ENCODE measurements at places on chromosomes 4 and X.

DNA sequence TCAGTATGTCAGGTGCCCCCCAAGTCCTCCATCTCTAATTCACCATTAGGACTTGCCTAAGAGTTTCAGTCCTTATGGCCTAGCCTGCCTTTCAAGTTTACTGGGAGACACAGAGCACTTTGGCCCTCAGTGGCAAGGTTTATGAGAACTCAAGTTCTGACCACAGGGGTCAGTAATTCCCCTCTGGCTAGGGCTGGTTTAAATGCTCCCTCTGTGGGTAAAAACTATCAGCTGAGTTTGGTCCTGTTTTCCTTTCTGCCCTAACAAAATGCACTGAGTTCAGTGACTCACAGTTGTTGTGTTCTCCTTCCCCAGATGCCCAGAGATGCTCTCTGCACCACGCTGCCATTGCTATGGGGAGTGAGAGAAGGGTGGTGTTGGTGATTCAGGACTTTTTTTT lies 163.2 kb downstream of the RELL1 start:
- no peak for DNase-seq

- peak; percentile 13 for DNase-seq
These were observed 708.9 kb upstream of the HS3ST1 start for GRCh38 chr4:12137575-12137974.

GRCh38 chr4:60648774-60649173 lies 551.4 kb upstream of the ADGRL3 start:
- no peak for DNase-seq

GRCh38 chr4:167775375-167775774 lies 317.0 kb upstream of the ANXA10 start:
- no peak for DNase-seq

DNA sequence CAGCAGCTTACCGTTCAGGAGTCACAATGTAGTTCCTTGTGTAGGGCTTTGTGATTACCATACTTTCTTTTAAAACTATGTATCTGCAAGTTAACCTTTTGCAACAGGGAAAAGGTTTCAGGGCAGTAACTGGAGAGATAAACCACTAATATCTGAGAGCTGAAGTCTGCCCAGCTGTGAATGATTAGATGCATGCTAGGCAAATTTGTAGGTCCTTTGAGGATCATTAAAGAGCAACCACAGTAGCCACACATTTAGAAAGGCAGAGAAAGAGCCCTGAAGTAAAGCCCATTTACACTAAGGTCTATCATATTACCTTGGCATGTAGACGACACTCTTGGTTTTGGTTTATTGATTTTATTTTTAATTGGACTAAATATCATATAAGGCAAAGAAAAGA lies 60.0 kb downstream of the ATP8A1 start:
- no peak for DNase-seq

- DNase-seq = no peak
These were observed 53.3 kb downstream of the FBXL5 start for GRCh38 chr4:15601862-15602261.

GRCh38 chr4:176641237-176641636 lies 151.5 kb downstream of the VEGFC start:
- DNase-seq = no peak

DNA sequence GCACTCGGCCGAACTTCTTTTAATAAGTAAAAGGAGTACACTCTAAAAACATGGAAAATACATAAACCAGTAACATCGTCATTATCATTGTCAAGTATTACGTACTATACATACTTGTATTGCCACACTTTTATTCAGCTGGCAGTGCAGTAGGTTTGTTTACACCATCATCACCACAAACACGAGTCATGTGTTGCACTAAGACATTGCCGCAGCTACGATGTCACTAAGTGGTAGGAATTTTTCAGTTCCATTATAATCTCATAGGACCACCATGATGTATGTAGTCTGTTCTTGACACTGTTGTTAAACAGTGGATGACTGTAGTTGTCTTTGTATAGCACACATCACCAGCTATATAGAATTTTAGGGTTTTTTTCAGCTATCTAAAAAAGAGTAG lies 48.0 kb upstream of the TMEM131L start:
- no peak for DNase-seq

GRCh38 chr4:27018076-27018475 lies 157.4 kb downstream of the STIM2 start:
- no peak for DNase-seq

GRCh38 chrX:109403922-109404321 lies 78.0 kb downstream of the GUCY2F start:
- no peak for DNase-seq

DNA sequence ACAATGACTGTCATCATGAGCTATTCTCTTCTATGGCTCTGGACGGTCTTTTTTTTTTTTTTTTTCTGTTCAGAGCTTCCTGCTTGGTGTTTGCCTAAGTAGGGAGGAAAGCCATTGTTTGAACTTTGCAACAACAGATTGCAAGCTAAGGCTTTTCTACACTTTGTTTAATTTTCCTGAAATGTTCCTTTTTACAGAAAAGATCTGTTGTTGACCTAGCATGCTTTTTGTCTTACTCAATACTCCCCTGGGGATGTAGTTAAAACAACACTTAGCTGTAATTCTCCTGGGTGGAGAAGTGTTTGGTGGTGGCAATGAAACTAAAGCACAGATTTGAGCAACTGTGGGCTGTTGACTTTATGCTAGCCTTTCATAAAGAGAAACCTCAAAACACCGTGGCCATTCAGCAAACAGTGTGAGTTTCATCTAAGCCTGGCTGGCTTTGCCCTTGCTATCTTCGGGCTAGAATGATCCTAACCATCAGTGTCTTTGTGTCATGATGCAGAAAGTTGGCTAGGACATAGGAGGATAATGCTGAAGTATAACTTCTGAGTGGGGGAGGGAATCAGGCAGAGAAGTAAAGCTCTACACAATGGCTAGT lies 110.5 kb downstream of the ANXA3 start:
- peak; percentile 15 for DNase-seq

DNA sequence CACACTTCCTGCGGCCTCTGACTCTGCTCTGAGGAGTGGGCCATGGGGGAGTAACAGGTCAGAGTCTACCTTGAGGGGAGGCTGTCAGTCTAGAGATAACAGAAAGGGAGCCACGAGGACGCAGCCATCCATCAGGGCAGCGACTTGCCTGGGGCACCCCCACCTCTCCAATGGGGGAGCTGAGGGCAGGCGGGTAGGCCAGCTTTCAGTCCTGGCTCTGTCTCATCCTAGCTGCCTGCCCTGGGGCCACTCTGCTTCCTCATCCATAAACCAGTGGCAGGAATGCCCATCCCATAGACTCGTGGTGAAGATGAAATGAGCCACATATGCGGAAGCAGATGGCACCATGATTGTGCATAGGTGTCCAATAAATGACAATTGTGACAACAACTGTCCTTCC lies 13.2 kb downstream of the MAGED2 start:
- DNase-seq = no peak

- no peak for DNase-seq
These were observed 177.6 kb downstream of the NWD2 start for GRCh38 chr4:37422102-37422501.

DNA sequence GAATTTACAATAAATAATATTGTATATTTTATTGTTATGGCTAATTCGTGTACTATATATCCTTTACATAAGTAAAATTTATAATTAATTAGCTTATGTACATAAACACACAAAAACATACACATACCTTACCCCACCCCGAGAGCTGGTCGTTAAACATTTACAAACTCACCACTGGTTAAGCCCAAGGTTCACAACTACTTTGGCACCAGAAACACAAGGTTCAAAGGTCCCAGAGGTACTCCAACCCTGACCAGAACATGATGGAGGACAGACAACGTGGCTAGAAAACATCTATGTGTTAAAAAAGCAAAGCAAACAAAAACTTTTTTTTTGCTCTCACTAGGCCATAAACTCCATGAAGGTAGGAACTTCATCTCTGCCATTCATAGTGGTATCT lies 37.7 kb downstream of the SLC25A5 start:
- DNase-seq = no peak

- DNase-seq = no peak
These were observed 84.2 kb downstream of the HPRT1 start for GRCh38 chrX:134544135-134544512.

- DNase-seq = no peak
These were observed 253.4 kb downstream of the PDGFC start for GRCh38 chr4:156718226-156718625.

DNA sequence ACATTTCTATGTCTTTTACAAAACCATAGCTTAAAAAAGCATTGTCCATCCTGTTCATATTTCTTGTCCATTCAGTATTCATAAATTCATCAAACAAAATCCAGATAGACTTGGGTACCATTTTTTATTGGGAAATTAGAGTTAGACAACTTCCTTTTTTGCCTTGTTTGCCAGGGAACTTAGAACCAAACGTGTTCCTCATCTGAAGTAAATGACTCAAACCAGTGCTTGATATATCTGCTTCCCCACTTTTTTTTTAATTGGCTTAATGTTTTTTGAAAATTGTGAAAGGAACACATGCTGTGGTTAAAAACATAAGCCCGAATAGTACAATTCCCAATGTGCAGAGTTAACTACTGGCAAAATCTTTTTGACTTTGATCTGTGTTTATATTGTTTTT lies 44.2 kb downstream of the DLG3 start:
- DNase-seq = no peak

- DNase-seq = no peak
These were observed 35.4 kb upstream of the BCLAF3 start for GRCh38 chrX:20026278-20026677.

GRCh38 chr4:114012749-114013148 lies 33.3 kb upstream of the ARSJ start:
- DNase-seq = no peak

- no peak for DNase-seq
These were observed 25.9 kb upstream of the ING2 start for GRCh38 chr4:183478926-183479325.

- DNase-seq = no peak
These were observed 528 bp downstream of the NSDHL start for GRCh38 chrX:152831391-152831790.

- DNase-seq = no peak
These were observed 66.7 kb upstream of the EOLA2 start for GRCh38 chrX:150005027-150005426.

GRCh38 chrX:63935835-63936234 lies 150.8 kb upstream of the ARHGEF9 start:
- DNase-seq = no peak

GRCh38 chr4:2378898-2379297 lies 39.5 kb downstream of the ZFYVE28 start:
- no peak for DNase-seq

DNA sequence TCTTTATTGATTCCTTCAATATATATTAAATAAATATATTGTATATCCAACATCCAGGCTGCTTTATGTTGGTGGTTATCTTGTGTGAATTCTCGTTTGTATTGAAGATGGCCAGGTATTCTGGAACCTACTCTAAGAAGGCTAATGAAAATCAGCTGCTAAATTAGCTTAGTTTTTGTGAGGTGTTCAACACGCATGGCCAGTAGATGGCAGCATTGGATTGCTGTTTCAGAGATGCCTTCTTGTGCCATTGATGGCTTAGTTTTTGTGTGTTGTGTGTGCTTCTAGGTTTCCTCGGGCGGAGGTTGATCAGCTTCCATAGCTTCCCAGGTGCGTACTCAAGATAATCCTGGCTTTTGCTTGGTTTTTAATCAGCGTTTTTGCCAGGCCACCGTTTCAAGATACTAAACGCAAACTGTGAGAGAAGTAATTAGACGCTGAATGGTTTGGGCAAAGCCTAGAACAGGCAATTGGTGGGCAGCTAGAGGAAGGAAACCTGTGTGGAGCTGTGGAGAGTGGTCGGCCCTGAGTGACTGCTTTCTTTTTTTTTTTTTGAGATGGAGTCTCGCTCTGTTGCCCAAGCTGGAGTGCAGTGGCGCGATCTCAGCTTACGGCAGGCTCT lies 15.1 kb downstream of the NOCT start:
- peak; percentile 71 for DNase-seq

DNA sequence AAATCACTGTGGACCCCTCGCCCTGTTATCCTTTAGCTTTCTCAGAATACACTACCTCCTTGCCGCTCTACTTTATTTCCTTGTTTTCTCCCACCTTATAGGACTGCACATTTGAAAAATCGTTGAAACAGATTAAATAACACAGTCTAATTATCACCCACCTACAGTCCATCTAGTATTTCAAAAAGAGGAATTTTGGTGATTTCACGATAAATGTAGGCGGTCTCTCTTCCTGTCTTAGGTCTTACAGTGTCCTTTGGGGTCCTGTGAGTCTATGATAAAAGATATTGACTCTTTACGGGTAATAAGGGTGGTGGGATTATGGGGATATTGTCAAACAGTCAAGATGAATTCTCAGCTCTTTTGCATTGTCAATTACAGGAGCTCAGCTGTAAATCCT lies 2.4 kb upstream of the TBL1X start:
- DNase-seq = no peak

DNA sequence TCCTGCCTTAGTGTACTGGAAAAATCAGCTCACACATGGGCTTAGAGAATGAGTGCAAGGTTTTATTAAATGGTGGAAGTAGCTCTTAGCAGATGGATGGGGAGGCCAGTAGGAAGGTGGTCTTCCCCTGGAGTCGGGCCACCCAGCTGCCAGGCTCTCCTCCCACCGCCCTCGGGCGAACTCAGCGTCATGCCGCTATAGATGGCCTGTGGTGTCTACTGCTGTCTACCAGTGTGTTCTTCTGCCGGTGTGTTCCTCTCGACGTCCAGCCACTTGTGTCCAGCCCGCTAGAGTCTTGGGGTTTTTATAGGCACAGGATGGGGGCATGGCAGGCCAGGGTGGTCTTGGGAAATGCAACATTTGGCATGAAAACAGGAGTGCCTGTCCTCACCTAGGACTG lies 198.7 kb upstream of the NDST3 start:
- no peak for DNase-seq

- no peak for DNase-seq
These were observed 651.1 kb downstream of the ANKRD50 start for GRCh38 chr4:124061413-124061812.

- no peak for DNase-seq
These were observed 26.5 kb downstream of the SLC10A7 start for GRCh38 chr4:146495269-146495668.

GRCh38 chr4:124980276-124980752 lies 267.8 kb upstream of the ANKRD50 start:
- DNase-seq = no peak

GRCh38 chr4:74033739-74034138 lies 4.8 kb downstream of the CXCL3 start:
- DNase-seq = no peak

- DNase-seq = no peak
These were observed 210.9 kb downstream of the RTL9 start for GRCh38 chrX:110569506-110569905.

GRCh38 chr4:40856277-40856839 lies 106.6 kb downstream of the NSUN7 start:
- DNase-seq = no peak

GRCh38 chrX:109889289-109890006 lies 113.5 kb upstream of the TMEM164 start:
- DNase-seq = no peak

GRCh38 chr4:152515678-152516077 lies 20.2 kb downstream of the FBXW7 start:
- no peak for DNase-seq

- DNase-seq = no peak
These were observed 208.8 kb downstream of the OR13H1 start for GRCh38 chrX:131752493-131753198.

GRCh38 chr4:78922207-78922606 lies 17.0 kb downstream of the PAQR3 start:
- DNase-seq = no peak

Data from NCI-H510A treated with DMSO at 0.1 percent for 48 hours (cell line).